Tibial nerve (tissue), 4 donors: ENCODE measurements at places on chromosomes 3 and 15. TPM values are rescaled to one million over a fixed set of nuclear protein-coding genes. Genes with fewer than 3 reads are reported as not detected.

ATP11B gene
- total RNA-seq = 91.9 TPM

KBTBD12 gene
- under 0.01 TPM for total RNA-seq

BMF gene
- 4.7 TPM for total RNA-seq

TNNC1 gene
- 480 TPM for total RNA-seq

OGG1 gene
- total RNA-seq = 30.6 TPM

SLC12A1 gene
- total RNA-seq = not detected

PLAAT1 gene
- total RNA-seq = not detected

ARRDC4 gene
- 64.5 TPM for total RNA-seq

DNA sequence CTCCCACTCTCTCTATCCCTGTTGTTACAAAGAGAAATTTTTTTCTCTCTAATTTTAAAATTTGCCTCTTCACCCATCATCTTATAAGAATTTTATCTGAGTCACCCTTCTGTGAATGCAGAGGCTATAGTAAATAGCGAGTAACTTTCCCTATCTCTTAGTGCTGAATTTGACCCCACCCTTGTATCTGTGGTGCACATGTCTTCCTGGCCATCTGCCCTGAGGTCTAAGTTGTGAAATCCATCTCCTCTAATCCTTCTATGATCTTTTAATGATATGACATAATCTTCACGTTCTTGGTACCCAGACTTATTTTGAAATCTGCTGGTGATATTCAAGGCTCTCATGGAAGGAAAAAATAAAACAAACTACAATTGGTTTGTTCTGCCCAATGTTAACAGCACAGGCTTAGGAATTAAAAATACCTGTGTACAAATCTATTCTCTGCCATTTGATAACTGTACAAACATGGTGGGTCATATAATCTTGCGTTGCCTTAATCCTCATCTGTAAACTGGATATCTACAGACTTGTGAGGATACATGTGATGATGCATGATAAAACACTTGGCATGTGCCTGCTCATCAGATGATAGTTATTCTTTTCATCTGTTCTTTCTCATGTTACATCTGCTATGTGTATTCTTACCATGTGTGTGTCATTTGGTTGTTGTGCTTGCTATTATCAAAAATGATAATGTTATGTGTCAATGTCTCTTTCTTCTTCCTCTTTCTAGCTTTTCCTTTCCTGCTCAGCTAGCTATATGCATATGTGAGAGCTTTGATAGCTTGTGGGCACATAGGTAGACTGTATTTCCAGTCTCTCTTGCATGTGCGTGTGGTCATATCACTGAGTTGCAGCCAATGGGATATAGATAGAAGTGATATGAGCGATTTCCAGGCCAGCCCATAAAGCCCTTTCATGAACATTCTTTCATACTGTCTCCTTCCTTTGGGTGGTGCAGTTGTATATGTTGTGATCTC is 13.7 kb upstream of the CCR3 start:
- H3K4me1 ChIP-seq = no peaks in the 10 kb centered on the region
- H3K27ac ChIP-seq = no peak overlapping the region
- H3K36me3 ChIP-seq = no peaks in the 10 kb centered on the region
- no peak for DNase-seq
- H3K4me3 ChIP-seq = no peak overlapping the region

DNA sequence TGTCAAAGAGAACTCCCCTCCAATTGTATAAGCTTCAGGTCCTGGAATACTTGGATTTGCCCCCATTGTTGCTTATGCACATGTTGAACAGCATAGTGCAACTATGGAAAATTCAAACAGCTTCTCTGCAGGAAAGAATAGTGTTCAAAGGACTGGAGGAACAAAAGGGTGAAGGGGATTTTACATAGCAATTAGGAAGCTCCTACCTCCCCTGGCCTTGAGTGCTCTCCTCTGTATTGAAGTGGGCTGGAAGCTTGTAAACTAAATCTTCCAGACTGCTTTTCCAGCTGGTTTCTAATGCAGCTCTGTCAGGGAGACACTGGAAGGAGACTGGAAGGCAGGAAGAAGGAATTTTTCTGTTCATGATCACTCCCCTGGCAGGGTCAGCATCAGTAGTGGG is 7.2 kb upstream of the ELP6 start:
- H3K27ac ChIP-seq = no peak overlapping the region
- H3K36me3 ChIP-seq = no peaks in the 10 kb centered on the region
- DNase-seq = no peak
- H3K4me1 ChIP-seq = no peaks in the 10 kb centered on the region
- no peaks in the 10 kb centered on the region for H3K27me3 ChIP-seq

GRCh38 chr15:32715276-32715675 is 2.5 kb upstream of the GREM1 start:
- DNase-seq = no peak
- no peak overlapping the region for H3K4me3 ChIP-seq
- no peaks in the 10 kb centered on the region for H3K36me3 ChIP-seq
- H3K4me1 ChIP-seq = peaks cover 27% of the 10 kb centered on the region
- no peak overlapping the region for H3K27ac ChIP-seq

- H3K27me3 ChIP-seq = no peaks in the 10 kb centered on the region
- no peak overlapping the region for H3K4me3 ChIP-seq
- no peaks in the 10 kb centered on the region for H3K36me3 ChIP-seq
- no peaks in the 10 kb centered on the region for H3K4me1 ChIP-seq
These were observed 1213.9 kb downstream of the OTOL1 start for GRCh38 chr3:162710332-162711112.

- H3K4me3 ChIP-seq = no peak overlapping the region
- H3K36me3 ChIP-seq = no peaks in the 10 kb centered on the region
- H3K27me3 ChIP-seq = no peaks in the 10 kb centered on the region
- peaks cover 25% of the 10 kb centered on the region for H3K4me1 ChIP-seq
These were observed 54.3 kb downstream of the SMAD6 start for GRCh38 chr15:66756295-66756694.

DNA sequence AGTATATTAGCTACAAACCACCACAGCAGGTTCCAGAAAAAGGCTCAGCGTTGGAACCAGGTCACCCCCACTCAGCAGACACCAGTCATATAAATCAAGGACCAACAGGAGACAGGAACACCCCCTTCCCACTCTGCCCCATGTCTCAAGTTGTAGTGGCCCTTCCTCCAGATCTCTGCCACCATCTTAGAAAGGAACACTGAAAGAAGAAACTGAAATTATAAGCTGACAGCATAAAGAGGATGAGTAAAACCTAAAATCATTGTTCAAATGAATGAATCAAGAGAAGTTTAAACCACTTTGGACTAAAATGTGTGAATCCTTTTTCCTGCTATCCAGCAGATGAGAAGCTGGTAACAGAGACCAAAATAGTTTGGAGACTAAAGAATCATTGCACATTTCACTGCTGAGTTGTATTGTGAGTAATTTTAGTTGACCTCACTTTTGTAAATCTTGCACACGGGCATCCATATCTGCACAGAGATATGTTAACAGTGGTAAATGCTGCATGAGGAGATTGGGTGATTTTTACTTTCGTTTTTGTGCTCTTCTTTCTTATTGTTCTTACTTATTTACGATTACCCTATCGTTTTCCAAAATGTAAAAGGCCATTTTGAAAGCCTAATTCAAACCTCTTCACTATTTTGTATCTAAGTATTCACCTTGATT is 19.8 kb downstream of the CCR3 start:
- no peak overlapping the region for H3K4me3 ChIP-seq
- H3K36me3 ChIP-seq = no peaks in the 10 kb centered on the region
- DNase-seq = no peak
- no peaks in the 10 kb centered on the region for H3K4me1 ChIP-seq

DNA sequence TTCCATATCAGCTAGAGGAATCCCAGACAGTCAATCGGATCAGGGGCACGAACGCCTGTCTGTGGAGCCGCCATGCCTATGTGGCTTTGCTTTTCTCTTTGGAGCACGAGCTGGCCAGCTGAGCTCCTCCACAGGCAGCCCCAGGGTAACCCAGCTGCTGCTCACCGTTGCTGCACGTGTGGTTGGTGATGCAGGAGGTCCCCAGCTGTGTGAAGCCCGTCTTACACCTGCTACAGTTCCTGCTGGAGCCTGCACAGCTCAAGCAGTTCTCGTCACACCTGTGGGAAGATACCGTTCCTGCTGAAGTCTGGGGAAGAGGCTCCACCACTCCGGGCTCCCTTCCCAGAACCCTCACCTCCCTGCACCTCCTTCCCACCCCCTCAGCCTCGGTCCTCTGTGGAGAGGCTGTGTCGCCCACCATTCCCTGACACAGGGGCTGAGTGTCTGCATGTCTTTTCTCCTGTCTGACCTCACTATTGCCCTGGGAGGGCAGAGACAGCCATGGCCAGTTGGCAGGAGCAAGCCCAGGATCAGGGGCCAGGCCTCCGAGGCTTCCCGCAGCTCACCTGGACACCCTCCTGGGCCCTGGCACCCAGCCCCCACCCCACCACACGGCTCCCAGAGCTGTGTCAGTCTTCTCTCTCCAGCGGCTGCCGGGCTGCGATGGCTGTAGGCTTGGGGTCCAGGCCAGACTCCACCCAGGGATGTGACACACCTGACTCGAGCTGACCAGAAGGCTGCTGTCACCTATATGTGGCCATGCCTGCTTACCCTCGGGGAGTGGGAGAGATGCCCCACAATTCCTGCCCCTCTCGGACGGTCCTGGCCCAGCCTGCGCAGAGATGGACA is 12.2 kb upstream of the SNRPA1 start:
- DNase-seq = no peak
- no peak overlapping the region for H3K4me3 ChIP-seq
- H3K4me1 ChIP-seq = no peaks in the 10 kb centered on the region
- H3K27me3 ChIP-seq = peaks cover 11% of the 10 kb centered on the region
- H3K36me3 ChIP-seq = no peaks in the 10 kb centered on the region
- no peak overlapping the region for H3K27ac ChIP-seq

DNA sequence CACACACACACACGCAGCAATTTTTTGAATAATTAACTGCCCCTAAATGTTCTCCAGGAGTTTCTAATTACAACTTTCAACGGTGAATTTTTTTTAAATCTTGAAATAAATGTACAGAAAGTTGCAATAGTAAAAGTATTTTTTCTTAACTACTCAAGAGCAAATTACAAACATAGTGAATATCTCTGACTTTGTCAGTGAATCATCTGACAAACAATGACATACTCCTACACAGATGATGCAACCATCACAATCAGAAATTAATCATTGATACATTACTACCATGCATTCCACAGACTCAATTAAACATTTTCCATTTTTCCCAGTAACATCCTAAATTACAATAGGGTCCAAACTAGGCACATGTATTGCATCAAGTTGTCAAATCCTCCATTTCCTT is 597.3 kb downstream of the NAALADL2 start:
- H3K36me3 ChIP-seq = peaks cover 3% of the 10 kb centered on the region
- no peak overlapping the region for H3K27ac ChIP-seq

GRCh38 chr3:189748046-189748445 is 116.9 kb downstream of the TP63 start:
- H3K4me3 ChIP-seq = no peak overlapping the region
- H3K36me3 ChIP-seq = peaks cover 4% of the 10 kb centered on the region
- no peak overlapping the region for H3K27ac ChIP-seq
- DNase-seq = no peak
- no peaks in the 10 kb centered on the region for H3K4me1 ChIP-seq
- H3K27me3 ChIP-seq = no peaks in the 10 kb centered on the region

- H3K27me3 ChIP-seq = no peaks in the 10 kb centered on the region
- no peaks in the 10 kb centered on the region for H3K4me1 ChIP-seq
- H3K36me3 ChIP-seq = no peaks in the 10 kb centered on the region
- DNase-seq = no peak
These were observed 638.2 kb downstream of the IGSF11 start for GRCh38 chr3:118396491-118396890.

- no peak overlapping the region for H3K27ac ChIP-seq
- no peak for DNase-seq
- H3K4me1 ChIP-seq = no peaks in the 10 kb centered on the region
- H3K36me3 ChIP-seq = no peaks in the 10 kb centered on the region
These were observed 358.7 kb downstream of the SQOR start for GRCh38 chr15:45993508-45993907.

GRCh38 chr3:152472672-152472954 is 203.9 kb downstream of the MBNL1 start:
- no peak overlapping the region for H3K4me3 ChIP-seq
- H3K27me3 ChIP-seq = no peaks in the 10 kb centered on the region
- H3K27ac ChIP-seq = peak overlapping the region; percentile 73
- peaks cover 6% of the 10 kb centered on the region for H3K36me3 ChIP-seq

DNA sequence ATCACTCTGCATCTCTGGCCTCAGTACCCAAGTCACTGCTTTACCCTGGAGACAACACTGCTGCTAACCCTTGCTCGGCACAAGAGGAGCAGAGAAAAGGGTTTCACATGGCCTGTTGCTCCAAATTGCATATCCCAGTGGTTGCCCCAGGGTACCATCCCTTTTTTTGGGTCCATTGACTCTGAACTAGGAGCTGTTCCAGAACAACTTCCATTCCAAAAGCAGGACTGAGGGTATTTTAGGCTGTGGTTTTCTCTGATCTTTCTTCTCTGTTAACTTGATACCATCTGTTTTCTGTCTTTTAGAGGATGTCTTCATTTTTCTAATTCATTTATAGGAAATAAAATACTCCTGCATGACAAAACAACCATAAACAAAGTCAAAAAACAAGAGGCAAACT is 17.3 kb upstream of the RYK start:
- peaks cover 3% of the 10 kb centered on the region for H3K27me3 ChIP-seq
- no peak for DNase-seq
- no peaks in the 10 kb centered on the region for H3K36me3 ChIP-seq
- no peak overlapping the region for H3K27ac ChIP-seq

GRCh38 chr3:152497457-152497856 is 228.7 kb downstream of the MBNL1 start:
- H3K27me3 ChIP-seq = no peaks in the 10 kb centered on the region
- no peak overlapping the region for H3K4me3 ChIP-seq
- H3K27ac ChIP-seq = peak overlapping the region; percentile 62
- no peaks in the 10 kb centered on the region for H3K4me1 ChIP-seq

DNA sequence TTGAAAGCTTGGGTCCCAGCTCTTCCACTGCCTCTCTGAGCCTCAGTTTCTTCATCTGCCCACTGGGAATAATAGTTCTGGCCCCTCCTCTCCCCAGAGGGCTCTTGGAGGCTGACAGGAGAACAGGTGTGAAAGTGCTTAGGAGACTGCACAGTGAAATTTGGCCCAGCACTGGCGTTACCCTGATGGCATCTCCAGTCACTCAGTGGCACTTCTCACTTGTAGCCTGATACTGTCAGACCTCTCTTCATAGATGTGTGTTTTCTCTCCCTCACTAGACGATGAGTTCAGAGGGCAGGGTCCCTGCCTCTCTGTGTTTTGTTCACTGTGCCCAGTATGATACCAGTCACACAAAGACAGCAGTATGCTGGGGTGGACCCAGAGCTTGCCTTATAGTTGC is 22.2 kb upstream of the IGDCC3 start:
- no peak for DNase-seq
- peaks cover 33% of the 10 kb centered on the region for H3K27me3 ChIP-seq
- no peaks in the 10 kb centered on the region for H3K4me1 ChIP-seq
- H3K36me3 ChIP-seq = no peaks in the 10 kb centered on the region
- H3K27ac ChIP-seq = no peak overlapping the region

GRCh38 chr3:53747559-53747958 is 98.7 kb downstream of the CHDH start:
- H3K4me3 ChIP-seq = no peak overlapping the region
- no peaks in the 10 kb centered on the region for H3K27me3 ChIP-seq
- no peak for DNase-seq
